ENCODE measurements at places on chromosomes 6 and 20. TPM values are rescaled to one million over a fixed set of nuclear protein-coding genes. Genes with fewer than 3 reads are reported as not detected.

The SIM1 gene
- total RNA-seq = 0.33 TPM

The OPRM1 gene
- not detected for total RNA-seq

The PACSIN1 gene
- not detected for total RNA-seq

The RAB23 gene
- total RNA-seq = 9.4 TPM

The PDSS2 gene
- 6.1 TPM for total RNA-seq

The NHLRC1 gene
- 2.0 TPM for total RNA-seq

The CCM2L gene
- 16.7 TPM for total RNA-seq

The C6orf15 gene
- 0.33 TPM for total RNA-seq

The PTCHD4 gene
- total RNA-seq = 24.5 TPM

The IL17F gene
- not detected for total RNA-seq

The KCNQ2 gene
- not detected for total RNA-seq

The EBF4 gene
- total RNA-seq = 0.19 TPM

The PLCB4 gene
- total RNA-seq = 5.0 TPM

The SLPI gene
- not detected for total RNA-seq

The FUT9 gene
- total RNA-seq = under 0.01 TPM

The GFRA4 gene
- total RNA-seq = not detected

The CYP24A1 gene
- not detected for total RNA-seq

The COQ3 gene
- 2.9 TPM for total RNA-seq

The IMPG1 gene
- total RNA-seq = 0.29 TPM

The ACSS1 gene
- total RNA-seq = 6.5 TPM

The CCN2 gene
- 1,026 TPM for total RNA-seq

The MYLK4 gene
- total RNA-seq = 0.65 TPM

The TREML2 gene
- not detected for total RNA-seq

The RCAN2 gene
- total RNA-seq = 1.5 TPM

The MCHR2 gene
- total RNA-seq = not detected

The CDH22 gene
- not detected for total RNA-seq

The EFCAB8 gene
- total RNA-seq = under 0.01 TPM

The MLN gene
- total RNA-seq = not detected

The RAB44 gene
- total RNA-seq = under 0.01 TPM

The MCM8 gene
- total RNA-seq = 9.2 TPM

All from vein endothelial cell (primary cell).